ENCODE measurements at places on chromosomes 6 and 20.
A peak's percentile ranks its signal among the peaks of the same experiment; 100 is the strongest.

GRCh38 chr6:19102936-19103335 is 715.8 kb downstream of the RNF144B start:
- DNase-seq: no peak

GRCh38 chr20:48898210-48898609 is 23.3 kb upstream of the ARFGEF2 start:
- no peak for DNase-seq

DNA sequence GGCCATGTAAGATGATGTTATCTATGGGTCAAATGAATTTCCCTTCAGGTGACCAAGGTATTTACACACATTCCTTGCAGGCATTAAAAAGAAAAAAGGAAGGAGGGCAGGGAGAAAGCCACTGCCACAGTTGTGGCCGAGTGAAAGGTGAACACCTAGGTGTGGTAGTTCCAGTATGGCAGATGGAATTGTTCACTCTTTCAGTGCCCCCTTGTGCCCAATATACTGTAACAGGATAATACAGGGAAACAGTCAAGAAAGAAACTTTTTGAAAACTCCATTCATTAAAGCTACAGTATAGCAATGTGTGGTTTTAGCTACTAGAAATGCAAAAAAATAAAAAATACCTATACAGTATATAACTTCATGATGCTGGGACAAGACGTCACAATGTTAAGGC is 52.1 kb downstream of the BMP2 start:
- no peak for DNase-seq

- no peak for DNase-seq
Observed at GRCh38 chr6:157715728-157716164, 107.3 kb upstream of the SNX9 start.

DNA sequence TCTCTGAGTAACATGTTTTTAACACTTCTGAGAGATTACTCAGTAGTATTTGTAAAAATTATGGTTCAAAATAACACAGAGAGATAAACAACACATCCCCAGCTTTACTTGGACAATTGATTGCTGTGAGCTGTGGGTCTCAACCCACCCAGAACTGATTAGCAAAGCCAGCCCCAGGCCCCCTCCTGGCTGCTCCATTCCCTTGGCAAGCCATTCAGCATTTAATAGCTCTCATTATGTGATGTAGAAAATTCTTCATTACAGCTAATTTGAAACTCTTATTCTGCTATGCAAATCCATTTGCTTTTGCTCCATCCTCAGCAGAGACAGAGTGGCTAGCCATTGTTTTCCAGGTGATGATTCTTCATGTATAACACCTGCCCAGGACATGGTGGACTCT is 16.6 kb upstream of the SIRT5 start:
- no peak for DNase-seq

GRCh38 chr6:73340048-73340447 is 14.0 kb downstream of the DPPA5 start:
- no peak for DNase-seq

- no peak for DNase-seq
Observed at GRCh38 chr6:156954191-156954590, 177.0 kb downstream of the ARID1B start.

DNA sequence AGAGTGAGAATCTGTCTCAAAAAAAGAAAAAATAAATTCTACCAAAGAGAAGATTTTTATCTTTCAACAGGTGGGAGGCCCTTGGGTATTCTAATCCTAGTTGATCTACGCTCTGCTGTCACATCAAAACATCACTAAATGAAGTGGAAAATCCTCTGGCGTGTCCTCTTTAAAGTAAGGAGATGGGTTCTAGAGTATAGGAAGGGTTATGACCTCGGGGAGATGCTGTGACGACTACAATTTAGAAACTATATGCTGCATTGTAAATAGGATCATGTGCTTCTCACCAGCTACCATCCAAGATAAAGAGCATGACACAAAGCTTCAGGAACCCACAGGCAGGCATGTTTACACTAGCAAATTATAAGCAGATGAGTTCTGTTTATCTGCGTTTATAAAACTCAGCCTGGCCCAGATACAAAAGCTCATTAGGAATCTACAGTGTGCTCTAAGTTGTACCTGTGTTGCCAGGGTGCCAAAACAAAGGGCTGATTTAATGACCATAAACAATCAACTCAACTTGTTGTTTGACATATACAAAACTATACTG is 197.1 kb upstream of the PLN start:
- no peak for DNase-seq

DNA sequence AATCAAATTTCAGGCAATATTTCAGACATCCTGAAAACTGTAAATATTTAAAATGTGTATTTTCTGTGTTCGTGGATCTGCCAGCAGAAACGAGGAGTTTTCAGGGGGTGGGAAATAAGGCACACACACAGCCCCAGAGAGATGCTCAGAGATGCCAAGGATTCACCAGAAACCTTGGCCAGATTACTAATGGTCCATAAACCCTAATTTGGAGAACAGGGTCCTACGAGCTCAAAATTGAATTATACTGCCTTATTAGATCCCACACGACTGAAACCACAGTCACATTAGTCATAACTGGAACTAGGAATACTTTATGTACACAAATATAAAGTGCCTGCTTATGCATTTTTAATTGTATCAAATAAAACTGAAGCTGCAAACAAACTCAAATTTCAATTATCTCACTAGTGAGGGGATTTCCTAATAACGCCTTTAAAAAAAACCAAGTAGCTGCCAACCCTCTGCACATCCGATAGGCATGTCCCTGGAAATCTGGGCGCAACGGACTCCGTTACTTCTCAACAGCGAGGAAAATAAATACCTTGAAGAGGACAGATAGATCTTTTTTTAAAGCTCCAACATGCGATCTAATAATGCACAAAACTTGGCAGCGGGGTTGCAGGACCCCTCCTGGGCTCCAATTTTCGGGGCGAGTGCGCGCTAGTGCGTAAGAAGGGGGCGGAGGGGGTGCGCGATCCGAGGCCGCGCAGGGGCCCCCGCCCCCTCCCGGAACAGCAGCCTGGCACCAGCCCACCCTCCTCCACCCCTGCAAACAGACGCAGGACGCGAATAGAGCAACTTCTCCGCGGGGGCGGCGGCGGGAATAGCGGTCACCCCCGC is 897 bp downstream of the CHD6 start:
- peak; percentile 47 for DNase-seq

DNA sequence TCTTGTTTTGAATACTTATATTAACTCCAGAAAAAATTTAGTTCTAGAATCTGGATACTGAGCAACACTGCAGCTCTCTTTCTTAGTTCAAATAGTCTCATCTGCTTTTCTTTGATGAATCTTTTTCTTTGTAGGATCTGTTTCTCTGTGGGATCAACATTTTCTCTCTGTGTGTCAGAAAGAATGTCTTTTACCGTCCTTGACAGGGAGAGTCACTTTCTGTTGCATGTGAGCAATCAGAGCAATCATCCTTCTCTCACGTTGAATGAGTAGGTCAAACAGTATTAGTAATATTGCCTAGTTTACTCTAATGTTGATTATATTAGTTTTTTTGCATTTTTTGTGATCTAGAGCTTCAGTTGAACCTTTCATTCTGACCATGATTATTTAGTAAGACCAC is 130.9 kb downstream of the TRMT11 start:
- DNase-seq: no peak

DNA sequence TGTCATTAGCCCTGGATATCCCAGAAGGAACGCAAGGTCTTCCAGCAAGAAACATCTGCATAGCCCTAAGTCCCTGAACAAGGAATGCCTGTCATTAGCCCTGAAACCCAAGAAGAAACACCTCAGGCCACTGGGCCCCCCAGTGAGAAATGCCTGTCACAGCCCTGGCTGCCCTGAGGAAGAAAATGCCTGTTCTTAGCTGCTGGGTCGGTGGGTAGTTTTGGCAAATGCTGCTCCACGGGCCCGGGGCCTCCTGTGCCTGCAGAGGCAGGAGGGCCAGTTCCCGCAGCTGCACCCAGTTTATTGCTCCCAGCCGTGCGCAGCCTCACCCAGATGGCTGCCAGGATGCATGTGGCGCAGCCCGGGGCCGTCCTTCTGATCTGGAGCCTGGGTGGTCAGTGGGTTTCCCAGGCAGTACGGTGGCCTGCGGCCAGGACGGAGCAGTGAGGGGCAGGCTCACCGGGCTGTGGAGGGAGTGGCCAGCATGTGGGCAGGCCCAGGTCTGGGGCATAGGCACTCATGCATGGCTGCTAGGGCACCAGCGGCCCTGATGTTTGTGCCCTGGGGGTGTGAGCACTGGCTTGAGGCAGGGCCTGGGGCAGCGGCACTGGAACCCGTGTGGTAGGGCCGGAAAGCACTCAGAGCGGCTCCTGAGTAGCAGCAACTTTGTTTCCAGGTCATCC is 219.0 kb downstream of the ERMARD start:
- no peak for DNase-seq

- no peak for DNase-seq
Observed at GRCh38 chr6:44021589-44022295, 105.5 kb downstream of the MRPL14 start.

- DNase-seq: no peak
Observed at GRCh38 chr6:143385636-143386035, 64.9 kb downstream of the ADAT2 start.

DNA sequence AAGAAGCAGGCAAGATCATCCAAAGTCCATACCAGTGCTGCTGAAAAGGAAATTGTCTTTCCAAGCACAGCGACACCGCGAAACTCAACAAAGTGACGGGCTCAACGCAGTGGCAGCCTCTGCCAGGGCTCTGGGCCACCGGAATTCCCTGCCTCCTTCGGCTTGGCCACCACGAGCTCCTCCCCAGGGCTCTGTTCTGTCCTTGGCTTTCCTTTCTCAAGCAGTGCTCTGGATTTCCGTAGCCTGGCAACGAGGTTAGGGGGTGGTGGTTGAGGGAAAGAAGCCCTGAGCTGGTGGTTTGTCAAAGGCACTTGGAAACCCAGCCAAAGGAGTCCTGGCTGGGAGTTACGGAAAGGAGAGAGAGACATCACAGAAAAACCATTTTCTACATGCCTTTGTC is 31.2 kb downstream of the PRR18 start:
- DNase-seq: no peak

DNA sequence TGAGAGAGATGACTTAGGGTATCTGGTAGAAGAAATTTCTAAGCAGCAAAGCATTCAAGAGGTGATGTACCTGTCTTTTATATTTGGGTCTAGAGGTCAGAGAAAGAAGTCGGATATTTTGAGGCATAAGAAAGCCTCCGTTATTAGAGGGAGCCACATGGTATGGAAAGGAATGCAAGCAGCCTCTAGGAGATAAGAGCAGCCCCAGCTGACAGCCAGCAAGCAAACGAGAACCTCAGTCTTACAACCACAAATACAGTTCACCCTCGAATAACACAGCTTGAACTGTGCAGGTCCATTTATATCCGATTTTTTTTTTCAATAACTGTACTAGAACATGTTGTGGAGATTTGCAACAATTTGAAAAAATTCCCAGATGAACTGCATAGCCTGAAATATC is 190.7 kb upstream of the VGLL2 start:
- no peak for DNase-seq

DNA sequence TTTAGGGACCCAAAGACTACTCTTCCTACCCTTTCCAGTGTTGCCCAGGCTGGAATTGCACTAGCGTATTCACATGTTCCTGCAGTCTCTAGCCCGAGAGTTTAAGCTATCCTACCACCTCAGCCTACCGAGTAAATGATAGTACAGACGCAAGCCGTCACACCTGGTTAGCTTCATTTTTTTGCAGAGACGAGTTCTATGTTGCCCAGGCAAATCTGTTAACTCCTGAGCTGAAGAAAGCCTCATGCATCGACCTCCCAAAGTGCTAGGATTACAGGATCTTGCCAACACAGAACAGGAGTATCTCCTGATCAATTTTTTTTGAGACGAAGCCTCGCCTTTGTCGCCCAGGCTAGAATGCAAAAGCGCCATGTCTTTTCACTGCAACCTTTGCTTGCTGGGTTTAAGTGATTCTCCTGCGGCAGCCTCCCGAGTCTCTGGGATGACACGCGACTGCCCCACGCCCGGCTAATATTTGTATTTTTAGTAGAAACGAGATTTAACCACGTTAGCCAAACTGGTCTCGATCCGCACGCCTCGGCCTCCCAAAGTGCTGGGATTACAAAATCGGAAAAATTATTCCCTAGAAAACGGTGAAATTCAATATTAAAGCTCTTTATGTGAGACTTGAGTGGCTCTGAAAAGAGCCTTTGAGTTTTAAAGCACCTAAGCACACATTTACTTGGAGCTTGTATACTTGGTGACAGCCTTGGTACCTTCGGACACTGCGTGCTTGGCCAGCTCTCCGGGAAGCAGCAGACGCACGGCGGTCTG is 128.5 kb downstream of the HFE start:
- no peak for DNase-seq

GRCh38 chr20:11219192-11219591 is 545.4 kb upstream of the JAG1 start:
- no peak for DNase-seq

DNA sequence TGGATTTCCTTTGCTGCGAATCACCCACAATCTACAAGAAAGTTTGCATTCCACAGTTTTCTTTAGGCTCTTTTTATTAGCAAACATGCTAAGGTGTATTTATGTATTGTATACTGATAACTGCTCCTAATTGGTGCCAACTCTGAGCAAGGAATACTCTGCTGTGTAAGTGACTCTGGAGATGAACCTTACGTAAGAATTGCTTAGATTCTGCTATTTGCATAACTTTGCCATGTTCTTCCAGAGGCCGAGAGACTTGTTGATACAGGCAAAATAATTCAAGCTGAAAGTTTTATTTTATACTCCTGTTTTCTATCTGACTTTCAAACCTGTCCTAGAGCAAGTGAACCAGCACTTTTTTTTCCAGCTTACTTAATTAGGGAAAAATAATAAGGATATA is 461.3 kb downstream of the GJA1 start:
- DNase-seq: no peak

GRCh38 chr20:2603816-2604505 is 48.5 kb upstream of the NOP56 start:
- DNase-seq: no peak

DNA sequence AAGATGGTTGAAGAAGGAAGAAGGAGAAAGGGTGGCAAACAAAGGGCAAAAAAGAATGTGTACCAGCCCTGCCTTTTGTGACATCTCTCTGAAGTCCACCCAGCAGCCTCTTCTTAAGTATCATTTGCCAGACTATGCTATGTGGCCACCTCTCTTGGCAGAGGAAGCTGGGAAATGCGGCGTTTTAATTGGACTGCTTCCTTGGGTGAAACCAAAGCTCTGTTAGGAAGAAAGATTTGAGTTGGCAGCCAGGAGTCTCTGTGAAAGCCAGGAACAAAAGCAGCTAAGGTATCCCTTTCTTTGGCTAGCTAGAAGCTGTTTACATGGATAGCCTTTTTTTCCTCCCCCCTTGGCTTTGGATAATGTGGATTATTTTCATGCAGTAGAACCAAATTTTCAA is 67.5 kb upstream of the GTSF1L start:
- DNase-seq: no peak

DNA sequence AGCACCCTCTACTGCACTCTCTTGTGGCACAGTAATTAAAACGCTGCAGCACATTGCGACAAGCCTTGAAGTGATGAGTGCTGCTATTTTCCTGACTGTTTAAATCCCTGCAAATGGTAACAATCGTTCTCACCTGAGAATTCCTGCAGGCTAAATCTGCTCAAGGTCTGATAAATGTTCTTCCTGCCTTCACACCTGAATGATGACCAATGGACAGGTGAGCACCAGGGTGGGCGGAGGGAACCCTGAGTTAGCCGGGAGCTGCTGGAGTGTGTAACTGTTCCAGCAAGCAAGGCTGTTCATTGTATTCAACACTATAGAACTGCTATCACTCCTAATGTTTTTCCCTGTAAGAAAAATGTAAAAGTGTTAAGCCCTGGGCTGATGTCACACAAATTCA is 4.0 kb downstream of the DACT2 start:
- no peak for DNase-seq
